ENCODE measurements at places on chromosomes 12 and 14.

GRCh38 chr12:128265566-128265965 lies 1.4 kb upstream of the TMEM132C start:
- no peak for DNase-seq

GRCh38 chr12:27542628-27543027 lies 18.6 kb downstream of the PPFIBP1 start:
- no peak for DNase-seq

GRCh38 chr12:10853776-10854175 lies 4.5 kb upstream of the PRR4 start:
- DNase-seq: no peak

- DNase-seq: peak; percentile 58
Observed at GRCh38 chr12:15788233-15789219, 662 bp downstream of the EPS8 start.

DNA sequence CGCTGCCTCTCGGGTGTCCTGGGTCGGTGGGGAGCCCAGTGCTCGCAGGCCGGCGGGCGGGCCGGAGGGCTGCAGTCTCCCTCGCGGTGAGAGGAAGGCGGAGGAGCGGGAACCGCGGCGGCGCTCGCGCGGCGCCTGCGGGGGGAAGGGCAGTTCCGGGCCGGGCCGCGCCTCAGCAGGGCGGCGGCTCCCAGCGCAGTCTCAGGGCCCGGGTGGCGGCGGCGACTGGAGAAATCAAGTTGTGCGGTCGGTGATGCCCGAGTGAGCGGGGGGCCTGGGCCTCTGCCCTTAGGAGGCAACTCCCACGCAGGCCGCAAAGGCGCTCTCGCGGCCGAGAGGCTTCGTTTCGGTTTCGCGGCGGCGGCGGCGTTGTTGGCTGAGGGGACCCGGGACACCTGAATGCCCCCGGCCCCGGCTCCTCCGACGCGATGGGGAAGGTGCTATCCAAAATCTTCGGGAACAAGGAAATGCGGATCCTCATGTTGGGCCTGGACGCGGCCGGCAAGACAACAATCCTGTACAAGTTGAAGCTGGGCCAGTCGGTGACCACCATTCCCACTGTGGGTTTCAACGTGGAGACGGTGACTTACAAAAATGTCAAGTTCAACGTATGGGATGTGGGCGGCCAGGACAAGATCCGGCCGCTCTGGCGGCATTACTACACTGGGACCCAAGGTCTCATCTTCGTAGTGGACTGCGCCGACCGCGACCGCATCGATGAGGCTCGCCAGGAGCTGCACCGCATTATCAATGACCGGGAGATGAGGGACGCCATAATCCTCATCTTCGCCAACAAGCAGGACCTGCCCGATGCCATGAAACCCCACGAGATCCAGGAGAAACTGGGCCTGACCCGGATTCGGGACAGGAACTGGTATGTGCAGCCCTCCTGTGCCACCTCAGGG lies 679 bp downstream of the ARF6 start:
- peak; percentile 61 for DNase-seq
